ENCODE measurements at places on chromosomes 5 and 9.

- no peak for DNase-seq
Measured at GRCh38 chr9:125323615-125324014, 62.0 kb downstream of the GAPVD1 start.

GRCh38 chr5:137858223-137858916 is 9.3 kb upstream of the MYOT start:
- no peak for DNase-seq

GRCh38 chr5:69468631-69469030 is 24.0 kb upstream of the OCLN start:
- DNase-seq = no peak

GRCh38 chr5:120055858-120056257 is 408.2 kb upstream of the PRR16 start:
- DNase-seq = no peak
